Daoy (cell line): ENCODE measurements at places on chromosomes 2 and 18. TPM values are rescaled to one million over a fixed set of nuclear protein-coding genes. Genes with fewer than 3 reads are reported as not detected.

GRCh38 chr2:182608181-182608845 is 107.7 kb upstream of the DNAJC10 start:
- DNase-seq = no peak

DNA sequence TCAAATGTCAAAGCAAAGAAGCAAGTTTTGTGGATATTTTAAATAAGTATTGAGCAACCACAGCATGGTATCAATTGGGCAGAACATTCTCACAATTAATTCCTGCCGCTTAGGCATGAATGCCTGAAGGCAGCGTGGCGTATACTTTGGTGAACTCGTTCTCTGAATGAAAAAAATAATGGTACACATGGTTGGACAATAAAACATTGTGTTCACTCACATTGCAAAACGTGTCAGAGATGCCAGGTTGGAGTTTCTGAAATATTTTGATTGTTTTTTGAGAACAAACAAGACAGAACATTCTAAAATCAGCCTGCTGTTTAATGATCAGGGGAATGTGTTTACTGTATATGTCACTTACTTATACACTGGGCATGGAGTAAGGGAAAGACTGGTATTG is 254.2 kb downstream of the CDH2 start:
- no peak for DNase-seq

GRCh38 chr2:64942693-64943092 is 46.5 kb upstream of the SLC1A4 start:
- DNase-seq = no peak

Gene MEIS1
- total RNA-seq = 4.5 and 7.3 TPM in 2 replicates

- no peak for DNase-seq
These were observed 111.7 kb downstream of the MYCN start for GRCh38 chr2:16051841-16052564.

GRCh38 chr2:229553091-229553490 is 161.3 kb downstream of the DNER start:
- DNase-seq = no peak

- DNase-seq = no peak
These were observed 104.4 kb upstream of the ACAA2 start for GRCh38 chr18:49917742-49918141.

DNA sequence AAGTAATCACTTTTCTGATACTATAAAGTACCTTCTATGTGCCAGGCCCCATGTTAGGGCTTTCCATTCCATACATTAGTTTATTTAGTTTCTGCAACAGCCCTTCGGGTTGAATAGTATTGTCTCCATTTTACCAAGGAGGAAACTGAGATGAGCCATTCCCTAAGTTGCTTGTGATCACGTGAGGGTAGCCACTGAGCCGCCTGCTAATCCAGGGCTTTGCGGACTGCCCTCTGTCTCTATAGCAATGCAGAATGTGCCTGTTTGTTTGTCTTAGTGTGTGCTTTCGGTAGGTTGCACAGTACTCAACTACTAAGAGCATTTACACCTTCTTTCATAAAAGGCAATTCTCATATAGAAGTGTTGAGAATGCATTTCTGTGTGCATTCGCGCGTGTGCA is 5.0 kb downstream of the EMILIN2 start:
- no peak for DNase-seq

Gene SERPINB11
- total RNA-seq = not detected in 2 replicates

DNA sequence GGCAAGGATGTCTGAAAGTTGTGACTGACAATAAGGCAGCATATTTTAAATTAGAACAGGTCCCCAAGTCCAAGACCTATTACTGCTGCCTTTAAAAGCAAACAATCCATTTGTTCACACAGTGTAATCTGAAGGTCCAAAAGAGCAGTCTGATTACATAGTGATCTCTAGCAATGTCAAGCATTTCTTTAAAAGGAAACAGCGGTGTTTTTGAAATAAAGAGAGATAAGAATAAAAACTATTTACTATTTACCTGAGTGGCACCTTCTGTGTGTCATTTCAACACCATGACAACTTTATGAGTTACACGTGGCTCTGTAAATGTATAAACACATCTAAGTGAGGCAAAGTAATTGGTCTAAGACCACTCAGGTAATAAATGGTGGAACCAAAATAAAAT is 1009.9 kb upstream of the CNTNAP5 start:
- DNase-seq = no peak
